ENCODE measurements at places on chromosomes 5 and 9. TPM values are rescaled to one million over a fixed set of nuclear protein-coding genes. Genes with fewer than 3 reads are reported as not detected.

GRCh38 chr5:179253730-179254129 lies 91.5 kb downstream of the ADAMTS2 start:
- DNase-seq: no peak

Gene PHF24
- polyA plus RNA-seq: not detected

Gene SERF1A
- 4.2 TPM for polyA plus RNA-seq

- no peak for DNase-seq
Observed at GRCh38 chr5:71014176-71014575, 11.0 kb downstream of the NAIP start.

Gene LCN9
- polyA plus RNA-seq: not detected

Gene HMCN2
- polyA plus RNA-seq: not detected

Gene TOR4A
- 3.0 TPM for polyA plus RNA-seq

DNA sequence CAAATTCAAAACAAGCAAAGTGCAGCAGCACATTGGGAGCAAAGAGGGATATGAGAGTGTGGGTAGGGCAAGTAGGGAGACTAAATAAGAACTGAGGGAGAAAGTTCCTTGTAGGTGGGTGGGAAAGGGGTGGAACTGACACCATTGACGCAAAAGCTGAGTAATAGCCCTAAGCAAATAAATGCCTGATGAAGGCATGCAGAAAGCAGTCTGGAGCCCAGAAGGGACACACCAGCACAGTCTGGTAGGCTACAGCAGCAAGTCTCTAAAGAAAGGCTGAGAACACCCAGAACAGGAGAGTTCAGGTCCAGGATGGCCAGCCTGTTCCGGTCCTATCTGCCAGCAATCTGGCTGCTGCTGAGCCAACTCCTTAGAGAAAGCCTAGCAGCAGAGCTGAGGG lies at the start of gene INSL4:
TSS of gene INSL4 (plus strand) at position 208 of the 400 bp plus-strand sequence. CDS start at position 313, 105 bp downstream.
- no peak for DNase-seq

Gene BHMT
- polyA plus RNA-seq: not detected

Gene DCTN3
- polyA plus RNA-seq: 101 TPM

Gene FCN2
- not detected for polyA plus RNA-seq

GRCh38 chr5:63727583-63727982 lies 234.7 kb downstream of the HTR1A start:
- DNase-seq: no peak

GRCh38 chr5:35229076-35230037 lies 930 bp downstream of the PRLR start:
- no peak for DNase-seq

- no peak for DNase-seq
Observed at GRCh38 chr9:15389173-15389572, 33.5 kb upstream of the SNAPC3 start.

DNA sequence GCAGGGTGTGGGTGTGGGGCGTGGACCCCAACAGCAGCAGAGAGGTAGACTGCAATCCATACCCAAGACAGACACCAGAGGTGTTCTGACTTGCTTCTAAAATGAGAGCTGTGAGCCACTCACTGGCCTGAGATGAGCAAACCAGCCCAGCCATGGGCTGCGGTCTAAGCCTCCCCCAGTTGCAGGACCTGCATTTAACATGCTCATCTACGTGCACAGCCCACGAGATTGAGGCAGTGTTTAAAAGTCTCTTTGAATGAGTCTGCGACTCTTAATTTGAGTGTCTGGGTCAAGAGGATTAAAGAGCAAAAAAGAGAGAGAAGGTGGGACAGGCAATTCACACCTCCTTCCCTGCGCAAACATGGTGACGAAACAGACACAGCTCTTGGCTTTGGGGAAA lies 5.9 kb downstream of the SURF4 start:
- no peak for DNase-seq

Gene NAIP
- 4.7 TPM for polyA plus RNA-seq

GRCh38 chr9:95057101-95057500 lies 260.4 kb downstream of the FANCC start:
- no peak for DNase-seq

DNA sequence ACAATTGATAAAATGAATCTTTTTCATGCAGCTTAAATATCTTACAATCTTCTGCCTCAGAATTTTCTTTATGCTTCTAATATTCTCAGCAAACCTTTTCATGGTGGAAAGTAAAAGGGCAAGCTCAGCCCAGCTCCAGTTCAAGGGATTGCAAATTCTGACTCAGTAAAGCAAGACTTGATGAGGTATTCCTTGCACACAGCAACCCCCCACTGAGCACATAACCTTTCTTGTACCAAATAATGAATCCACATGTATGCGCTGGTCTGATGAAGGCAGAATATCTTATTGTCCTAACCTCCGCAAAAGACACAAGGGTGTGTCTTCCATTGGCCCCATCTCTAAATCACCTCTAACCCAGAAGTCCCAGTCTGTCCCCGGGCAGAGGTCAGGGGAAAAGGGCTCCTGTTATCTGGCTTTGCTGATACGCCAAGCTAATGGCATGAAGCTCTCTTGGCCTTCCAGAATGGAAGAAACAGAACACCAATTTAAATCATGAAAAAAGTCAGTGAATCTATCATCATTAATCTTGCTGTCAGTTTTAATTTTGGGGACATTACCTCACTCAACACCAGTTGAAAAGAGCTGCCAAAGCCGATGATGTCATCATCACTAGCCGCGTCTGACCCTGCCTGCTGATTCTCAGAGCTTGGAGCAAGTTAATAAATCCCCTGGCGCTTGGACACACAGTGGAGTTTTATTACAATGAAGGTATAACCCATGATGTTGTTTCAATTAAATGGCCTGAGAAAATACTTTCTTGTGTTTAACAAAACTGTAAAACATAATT lies 592.5 kb upstream of the CLINT1 start:
- no peak for DNase-seq

Gene SPINK13
- not detected for polyA plus RNA-seq

DNA sequence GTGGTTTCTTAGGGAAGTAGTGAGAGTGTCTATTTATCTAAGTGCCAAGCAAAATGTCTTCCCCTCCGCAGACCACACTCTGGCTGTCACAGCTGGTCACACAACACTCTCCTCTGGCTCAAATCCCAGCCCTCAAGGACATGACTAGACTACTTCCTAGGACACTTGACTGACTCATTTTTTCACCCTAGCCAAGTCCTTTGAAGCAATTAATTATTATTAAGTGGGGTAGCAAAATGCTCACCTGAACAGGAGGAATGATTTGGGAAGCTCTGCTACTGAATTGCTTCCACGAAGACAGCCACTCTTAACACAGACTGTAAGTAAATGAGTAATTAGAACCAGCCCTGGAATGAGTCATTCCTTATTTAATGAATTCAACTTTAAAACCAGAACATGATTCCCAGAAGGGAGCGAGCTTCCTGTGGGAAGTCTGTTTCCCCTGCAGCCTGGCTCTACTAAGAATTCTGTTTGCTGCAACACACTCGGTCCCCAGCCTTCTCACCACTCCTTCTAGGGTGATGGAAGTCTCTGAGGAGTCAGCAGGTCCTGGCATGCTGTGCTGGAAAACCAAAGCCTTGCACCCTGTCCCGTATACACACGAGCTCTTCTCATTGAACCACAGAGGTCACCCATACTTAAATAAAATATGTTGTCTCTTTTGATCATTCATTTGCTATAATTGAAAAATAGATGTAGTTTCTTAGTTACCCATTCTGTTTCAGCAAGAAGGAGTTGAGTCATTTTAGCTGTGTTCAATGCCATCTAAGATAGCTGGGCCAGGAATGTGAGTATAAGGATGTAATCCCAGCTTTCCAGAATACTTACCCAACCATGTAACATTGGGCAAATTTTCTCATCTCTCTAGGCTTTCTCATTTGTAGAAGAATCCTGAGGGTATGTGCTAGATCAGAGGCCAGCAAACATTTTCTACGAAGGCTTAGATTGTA lies 218.6 kb upstream of the RASEF start:
- no peak for DNase-seq

Gene C9orf43
- 0.42 TPM for polyA plus RNA-seq

GRCh38 chr5:59317023-59317773 lies 576.3 kb downstream of the PDE4D start:
- DNase-seq: no peak

- DNase-seq: no peak
Observed at GRCh38 chr5:1139331-1140170, 27.7 kb upstream of the SLC12A7 start.

DNA sequence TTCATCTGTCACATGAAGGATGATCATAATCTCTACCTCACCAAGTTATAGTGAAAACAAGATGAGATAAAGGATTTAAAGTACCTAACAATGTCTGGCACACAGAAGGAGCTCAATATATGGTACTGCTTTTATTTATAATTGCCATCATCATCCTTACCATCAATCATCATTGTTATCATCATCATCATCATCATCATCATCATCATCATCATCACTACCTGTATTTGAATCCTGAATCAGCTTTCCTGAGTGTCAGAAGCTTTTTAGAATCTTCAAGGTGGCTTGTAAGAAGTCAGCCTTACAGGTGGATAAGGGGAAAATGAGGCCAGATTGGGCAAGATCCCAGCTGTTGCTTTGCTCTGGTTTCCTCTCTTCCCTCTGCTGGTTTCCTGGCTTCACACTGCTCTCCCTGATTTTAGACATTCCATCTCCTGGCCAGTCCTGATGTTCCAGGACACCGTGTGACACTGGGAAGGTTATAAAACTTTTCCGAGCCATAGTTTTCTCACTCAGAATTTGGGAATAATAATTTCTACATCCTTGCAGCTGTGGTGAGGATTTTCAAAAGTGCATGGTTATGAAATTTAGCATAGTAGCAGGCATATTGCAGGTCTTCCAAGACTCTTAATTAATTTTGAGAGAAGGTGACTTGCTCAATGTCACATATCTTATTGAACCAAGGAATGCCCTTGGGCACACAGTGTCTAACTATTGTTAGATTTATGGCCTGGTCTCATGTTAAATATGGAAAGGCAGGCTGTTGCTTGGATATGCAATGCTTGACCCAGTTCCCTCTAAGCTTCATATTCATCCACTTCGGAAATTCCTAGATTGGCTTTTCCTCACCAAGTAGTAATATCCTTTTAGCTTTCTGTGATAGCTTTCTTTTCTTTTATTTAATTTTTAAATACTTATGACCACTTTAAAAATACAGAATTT lies 160.7 kb downstream of the TMEM38B start:
- no peak for DNase-seq

GRCh38 chr9:4962085-4962484 lies 23.0 kb upstream of the JAK2 start:
- DNase-seq: no peak

Gene GOLPH3
- 79.7 TPM for polyA plus RNA-seq

Gene GNG10
- 27.0 TPM for polyA plus RNA-seq

GRCh38 chr5:16253856-16254255 lies 74.3 kb upstream of the MARCHF11 start:
- DNase-seq: no peak

Gene HRCT1
- not detected for polyA plus RNA-seq

DNA sequence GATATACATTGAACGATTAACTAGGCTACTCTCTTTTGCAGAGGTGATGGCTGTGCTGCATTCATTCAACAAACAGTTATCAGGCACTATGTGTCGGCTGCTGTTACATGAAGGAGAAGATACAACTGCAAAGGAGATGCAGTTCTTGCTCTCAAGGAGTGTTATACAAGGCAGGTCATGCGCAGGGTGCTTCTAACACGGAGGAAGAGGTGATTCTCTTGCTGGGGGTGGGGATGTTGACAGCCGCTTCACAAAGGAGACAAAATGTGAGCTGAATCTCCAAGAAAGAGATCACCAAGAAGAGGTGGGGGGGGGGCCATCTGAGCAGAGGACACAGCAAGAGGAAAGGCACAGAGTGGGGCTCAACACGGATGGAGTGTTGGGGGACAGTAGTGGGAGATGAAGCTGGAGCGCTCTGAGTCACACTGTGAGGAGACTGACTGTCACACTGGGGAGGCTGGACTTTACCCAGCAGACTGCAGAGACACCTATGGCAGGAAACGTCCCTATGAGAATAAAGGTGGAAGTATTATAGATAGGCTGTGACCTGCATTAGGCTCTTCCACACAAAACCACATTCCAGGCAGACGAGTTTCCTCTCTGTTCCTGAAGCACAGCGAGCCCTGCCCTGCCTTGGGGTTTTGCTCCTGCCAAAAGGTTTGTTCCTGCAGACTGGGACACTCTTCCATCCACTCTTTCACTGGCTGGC lies 20.9 kb downstream of the NDUFA8 start:
- no peak for DNase-seq

Data from GM12878 (cell line).